ENCODE measurements at places on chromosomes 12 and 14. TPM values are rescaled to one million over a fixed set of nuclear protein-coding genes. Genes with fewer than 3 reads are reported as not detected.

Gene MAGOHB
- 53.5 TPM for total RNA-seq

Gene PLEKHD1
- not detected for total RNA-seq

Gene EID3
- total RNA-seq, result 4.3 TPM

Gene TROAP
- 40.0 TPM for total RNA-seq

- no peak overlapping the region for H3K27ac ChIP-seq
- H3K36me3 ChIP-seq, result no peaks in the 10 kb centered on the region
- H3K4me3 ChIP-seq, result no peak overlapping the region
- peak; percentile 71 for DNase-seq
- no peaks in the 10 kb centered on the region for H3K4me1 ChIP-seq
These were observed 41.9 kb downstream of the ATP23 start for GRCh38 chr12:57983146-57983857.

- DNase-seq, result no peak
- no peaks in the 10 kb centered on the region for H3K27me3 ChIP-seq
- no peak overlapping the region for H3K27ac ChIP-seq
These were observed 27.8 kb downstream of the ACACB start for GRCh38 chr12:109144224-109144623.

DNA sequence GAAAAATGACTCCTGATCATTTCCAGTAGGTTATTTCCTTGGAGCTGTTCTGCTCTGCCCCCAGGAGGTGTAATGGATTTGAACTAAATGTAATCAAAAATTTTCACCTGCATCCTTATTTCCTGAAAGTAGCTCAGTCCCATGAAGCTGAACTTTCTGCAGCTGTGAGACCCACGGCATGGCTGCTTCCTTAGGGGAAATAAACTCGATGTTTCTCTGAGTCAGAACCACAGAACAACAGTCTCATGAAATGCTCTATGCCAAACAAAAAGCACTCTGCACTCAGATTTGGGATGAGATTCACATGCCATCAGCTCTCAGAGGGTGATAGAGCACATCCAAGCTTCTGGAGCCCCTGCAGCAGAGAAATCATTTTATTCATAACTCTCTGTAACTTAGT, 224.1 kb upstream of the PLEKHG7 start:
- no peak overlapping the region for H3K4me3 ChIP-seq
- no peaks in the 10 kb centered on the region for H3K4me1 ChIP-seq
- no peak for DNase-seq
- H3K36me3 ChIP-seq, result no peaks in the 10 kb centered on the region
- no peaks in the 10 kb centered on the region for H3K27me3 ChIP-seq

GRCh38 chr12:102487226-102487625, 6.9 kb upstream of the IGF1 start:
- no peak overlapping the region for H3K4me3 ChIP-seq
- H3K27ac ChIP-seq, result no peak overlapping the region
- no peaks in the 10 kb centered on the region for H3K27me3 ChIP-seq
- DNase-seq, result no peak
- no peaks in the 10 kb centered on the region for H3K36me3 ChIP-seq

DNA sequence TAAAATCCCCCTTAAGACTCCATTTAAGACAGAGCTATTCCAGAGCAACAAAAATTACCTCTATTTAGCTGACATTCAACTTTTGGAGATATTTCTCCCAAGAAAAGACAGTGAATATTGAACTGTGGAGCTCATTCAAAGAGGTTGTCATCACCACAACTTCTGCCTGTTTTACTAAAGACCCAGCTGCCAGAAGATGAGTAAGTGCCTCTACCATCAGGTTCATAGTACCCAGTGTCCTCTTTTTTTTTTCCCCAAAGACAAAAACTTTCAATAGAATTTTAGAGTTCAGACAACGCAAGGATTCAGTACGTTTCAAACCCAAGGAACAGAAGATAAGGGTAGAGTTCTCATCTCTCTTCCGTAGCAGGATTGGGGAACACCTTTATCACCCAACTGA, 461.3 kb downstream of the BCAT1 start:
- H3K36me3 ChIP-seq, result no peaks in the 10 kb centered on the region
- no peak overlapping the region for H3K27ac ChIP-seq
- H3K4me1 ChIP-seq, result peaks cover 10% of the 10 kb centered on the region
- no peak for DNase-seq
